ENCODE measurements at places on chromosomes 3 and 15. TPM values are rescaled to one million over a fixed set of nuclear protein-coding genes. Genes with fewer than 3 reads are reported as not detected.

- DNase-seq, result no peak
These were observed 317.4 kb upstream of the LRRFIP2 start for GRCh38 chr3:37491776-37492175.

DNA sequence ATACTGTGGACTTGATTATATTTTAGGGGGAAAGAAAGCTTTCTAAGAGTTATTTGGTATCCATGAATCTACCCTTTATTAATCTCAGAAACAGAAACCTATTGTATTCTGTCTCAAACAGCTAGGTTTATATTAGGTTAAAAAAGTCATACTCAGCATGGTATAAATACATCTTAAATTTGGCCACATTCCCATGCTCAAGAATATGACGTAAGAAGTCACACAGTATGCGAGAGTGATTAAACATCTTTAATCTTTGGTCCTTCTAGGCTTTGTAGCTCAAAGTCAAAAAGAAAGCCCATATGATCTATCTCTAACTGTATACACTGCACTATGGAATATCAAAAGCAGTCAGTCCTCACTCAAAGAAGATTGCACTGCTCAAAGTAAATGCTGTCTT is 131.4 kb downstream of the EPHA3 start:
- no peak for DNase-seq

The CHMP2B gene
- total RNA-seq, result 56.4 TPM

The ACAN gene
- not detected for total RNA-seq

- DNase-seq, result no peak
These were observed 1129.6 kb downstream of the OTOL1 start for GRCh38 chr3:162626172-162626571.

- DNase-seq, result no peak
These were observed 240.3 kb downstream of the ZIC1 start for GRCh38 chr3:147649475-147649874.

- no peak for DNase-seq
These were observed 5.7 kb upstream of the CAV3 start for GRCh38 chr3:8727605-8728512.

DNA sequence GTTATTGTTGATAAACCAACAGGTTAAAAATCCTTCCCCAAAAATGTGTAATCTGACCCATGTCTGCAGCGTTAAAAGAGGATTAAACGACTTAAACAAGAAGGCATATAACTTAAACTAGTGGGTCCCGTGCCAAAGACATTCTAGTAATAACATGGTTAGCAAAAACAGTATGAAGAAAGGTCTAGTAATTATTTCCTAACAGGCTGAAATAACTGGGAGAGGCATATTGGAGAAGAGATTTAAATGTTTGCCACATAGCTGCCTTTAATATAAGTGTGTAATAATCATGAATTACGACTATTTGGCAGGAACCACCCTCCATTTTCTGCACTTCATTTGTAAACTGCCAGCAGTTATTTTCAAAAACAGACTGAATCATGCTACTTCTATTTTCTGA is 67.7 kb upstream of the CSPG5 start:
- no peak for DNase-seq

DNA sequence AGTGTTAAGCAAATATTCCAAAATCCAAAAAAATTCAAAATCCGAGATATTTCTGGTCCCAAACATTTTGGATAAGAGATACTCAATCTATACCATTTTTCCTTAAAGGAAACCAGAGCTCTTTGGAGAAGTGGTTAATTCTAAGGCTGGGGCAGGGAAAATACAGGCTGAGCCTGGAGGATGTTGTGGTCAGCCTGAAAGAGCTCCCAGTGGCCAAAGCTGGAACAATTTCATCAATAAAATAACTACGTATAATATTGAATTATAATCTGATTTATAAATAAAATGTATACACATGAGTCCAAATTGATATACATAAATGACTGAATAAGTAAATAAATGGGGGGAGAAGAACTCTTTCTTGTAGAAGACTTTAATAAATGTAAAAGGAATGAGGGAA is 24.6 kb downstream of the PPARG start:
- DNase-seq, result no peak

- peak; percentile 42 for DNase-seq
These were observed 103.8 kb upstream of the PRICKLE2 start for GRCh38 chr3:64329037-64329436.

Measured in foreskin keratinocyte (primary cell).